Naive B cell (primary cell): ENCODE measurements at places on chromosomes 5 and 9. TPM values are rescaled to one million over a fixed set of nuclear protein-coding genes. Genes with fewer than 3 reads are reported as not detected.

DNA sequence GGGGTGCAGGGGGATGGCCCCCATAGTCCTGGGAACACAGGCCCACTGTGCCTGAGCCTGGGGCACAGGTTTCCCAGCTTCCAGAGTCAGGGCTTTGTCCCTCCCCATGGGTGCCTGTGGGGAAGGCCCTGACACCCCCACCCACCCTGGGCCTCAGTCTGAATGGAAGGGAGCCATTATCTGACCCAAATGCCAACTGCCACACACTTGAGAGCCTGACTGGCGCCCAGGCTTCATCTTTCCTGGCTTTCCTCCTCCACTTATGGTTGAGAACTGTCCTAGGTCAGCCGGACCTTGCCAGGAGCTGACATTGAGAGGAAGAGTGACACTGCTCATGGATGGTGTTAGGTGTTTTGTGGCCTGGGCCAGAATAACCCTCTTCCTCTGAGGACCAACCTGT, 24.0 kb downstream of the SH3PXD2B start:
- no peak for DNase-seq

- no peak for DNase-seq
Measured at GRCh38 chr5:139742173-139742903, 53.3 kb upstream of the PSD2 start.

Gene GDNF
- not detected for polyA plus RNA-seq

- no peak for DNase-seq
Measured at GRCh38 chr5:181235323-181235688, 8.4 kb downstream of the RACK1 start.

DNA sequence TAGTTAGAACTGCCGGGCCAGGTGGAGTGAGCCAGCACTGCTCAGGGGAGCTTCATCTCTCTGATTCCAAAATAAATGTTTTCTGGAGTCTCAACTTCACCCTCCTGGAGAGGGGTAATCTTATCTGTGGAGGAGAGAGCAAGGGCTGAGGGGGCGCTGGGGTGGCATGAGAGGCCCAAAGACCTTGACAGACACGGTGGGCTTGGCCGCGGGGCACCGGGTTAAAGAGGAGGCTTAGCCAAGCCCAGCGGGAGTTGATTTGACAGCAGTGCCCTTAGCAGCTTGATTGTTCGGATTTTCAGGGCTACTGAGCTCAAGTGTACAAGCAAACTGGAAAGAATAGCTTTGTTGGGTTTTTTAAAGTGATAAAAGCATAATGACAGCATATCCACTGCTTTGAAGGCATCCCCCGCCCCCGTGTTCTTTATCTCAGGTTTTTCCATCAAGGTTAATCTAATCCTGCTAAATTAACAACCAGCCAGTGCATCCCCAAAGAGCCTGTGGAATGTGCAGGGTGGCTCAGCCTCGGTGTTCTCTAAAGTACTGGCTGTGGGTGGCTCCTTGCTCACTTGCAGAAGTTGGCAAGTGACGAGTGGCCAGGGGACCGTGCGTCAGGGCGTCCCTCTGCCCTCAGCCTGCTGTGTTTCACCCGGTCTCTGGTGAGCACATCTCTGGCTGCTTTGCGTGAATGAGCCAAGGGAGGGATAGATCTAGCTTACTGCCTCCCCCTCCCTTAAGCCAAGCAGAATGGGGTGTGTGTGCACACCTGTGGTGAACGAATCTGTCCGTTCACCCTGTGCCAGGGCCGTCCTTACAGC, 5.5 kb downstream of the QRFP start:
- DNase-seq = no peak

DNA sequence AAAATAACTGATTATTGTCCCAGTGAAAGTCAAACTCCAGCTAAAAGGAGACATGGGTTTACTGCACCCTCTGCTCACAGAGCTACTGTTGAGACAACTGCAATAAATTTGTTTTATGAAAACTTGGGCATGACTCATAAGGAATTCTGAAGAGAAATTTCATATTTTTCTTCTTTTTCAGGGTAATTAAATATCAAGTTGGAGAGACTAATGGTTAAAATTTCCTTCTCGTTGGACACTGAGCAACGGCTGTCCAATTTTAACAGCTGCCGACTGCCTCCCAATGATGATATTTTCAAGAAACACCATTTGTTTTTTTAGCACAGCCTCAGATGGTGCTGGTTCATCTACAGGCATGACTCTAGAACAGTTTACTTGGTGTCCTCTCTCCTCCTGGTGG, 259.2 kb upstream of the RGMB start:
- no peak for DNase-seq

Gene DPYSL3
- not detected for polyA plus RNA-seq

Gene SLC6A18
- polyA plus RNA-seq = not detected

GRCh38 chr9:108830272-108830671, 25.5 kb downstream of the ACTL7B start:
- DNase-seq = no peak

DNA sequence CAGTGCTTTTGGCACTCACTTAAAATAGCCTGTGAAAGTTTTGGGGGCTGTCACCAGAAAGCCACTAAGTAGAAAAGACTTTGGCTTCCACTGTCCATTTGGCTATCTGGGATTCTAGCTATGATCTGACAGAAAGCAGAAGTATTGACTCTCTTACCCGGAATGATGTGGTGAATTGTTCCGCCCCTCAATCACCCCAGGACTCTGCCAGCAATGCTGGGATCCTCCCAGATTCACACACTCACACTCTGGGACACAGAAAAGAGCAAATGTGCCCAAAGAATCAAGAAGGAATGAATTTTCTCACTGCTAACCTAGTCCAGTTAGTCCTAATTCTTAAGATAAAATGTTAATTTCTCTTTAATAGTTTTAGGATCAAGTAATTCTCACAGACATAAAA, 576.9 kb downstream of the BNC2 start:
- no peak for DNase-seq

Gene AMBP
- polyA plus RNA-seq = not detected

Gene ANKRD34B
- polyA plus RNA-seq = not detected
